HS-5 (cell line): ENCODE measurements at places on chromosomes 16 and 17.
A peak's percentile ranks its signal among the peaks of the same experiment; 100 is the strongest.

GRCh38 chr16:19907161-19907992 is 22.7 kb upstream of the GPRC5B start:
- DNase-seq = no peak

- no peak for DNase-seq
Measured at GRCh38 chr17:39899215-39899614, 19.2 kb downstream of the GSDMB start.

- no peak for DNase-seq
Measured at GRCh38 chr16:75017670-75018525, 19.1 kb downstream of the ZNRF1 start.

GRCh38 chr17:72135546-72136325 is 14.9 kb downstream of the SOX9 start:
- DNase-seq = no peak

DNA sequence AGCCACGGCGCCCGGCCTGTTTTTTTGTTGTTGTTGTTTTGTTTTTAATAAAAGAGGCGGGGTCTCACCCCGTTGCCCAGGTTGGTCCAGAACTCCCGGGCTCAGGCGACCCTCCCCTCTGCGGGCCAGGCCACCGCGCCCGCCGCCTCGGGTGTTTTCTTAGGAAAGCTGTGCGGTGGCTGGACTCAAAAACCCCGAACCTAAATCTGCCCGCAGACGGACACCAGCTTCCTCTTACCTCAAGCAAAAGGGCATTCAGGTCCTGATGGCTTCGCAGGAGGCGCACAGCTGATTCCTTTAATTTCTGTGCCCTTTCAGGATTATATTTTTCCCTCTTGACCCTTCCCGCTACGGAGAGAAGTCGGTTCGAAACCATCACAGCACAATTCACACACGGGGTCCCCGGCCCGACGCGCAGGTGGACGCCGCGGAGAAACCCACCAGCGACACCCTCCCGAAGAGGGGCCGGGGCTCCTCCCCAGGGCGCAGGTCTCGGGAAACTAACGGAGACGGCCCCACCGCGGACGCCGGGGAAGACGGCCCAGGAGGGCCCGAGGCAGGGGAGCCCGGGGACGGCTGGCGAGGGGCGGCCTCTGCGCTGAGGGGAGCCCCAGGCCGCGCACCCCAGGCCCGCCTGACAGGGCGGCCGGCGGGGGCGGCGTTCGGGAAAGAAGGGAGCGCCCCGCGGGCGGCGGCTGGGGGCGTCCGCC is 653 bp downstream of the FANCA start:
- no peak for DNase-seq

- no peak for DNase-seq
Measured at GRCh38 chr17:29176558-29177351, 3.4 kb downstream of the MYO18A start.

DNA sequence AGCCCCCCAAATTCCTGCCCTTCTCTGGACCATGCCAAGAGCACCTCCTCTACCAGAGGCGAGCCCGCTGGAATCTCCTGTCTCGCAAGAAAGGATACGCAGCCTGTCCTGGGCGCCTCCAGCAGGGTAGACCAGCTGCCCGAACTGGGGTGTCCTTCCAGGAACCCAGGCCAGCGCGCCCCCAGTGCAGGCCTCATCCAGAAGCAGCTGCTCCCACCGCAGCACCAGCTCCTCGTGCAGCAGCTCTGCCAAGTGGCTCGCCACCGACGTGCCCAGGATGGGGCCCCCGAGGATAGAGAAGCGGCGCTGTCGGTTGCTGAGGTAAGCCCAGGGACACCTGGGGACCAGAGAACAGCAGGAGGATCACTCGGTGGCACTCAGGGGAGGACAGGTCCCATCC is 4.8 kb downstream of the TAF1C start:
- no peak for DNase-seq

DNA sequence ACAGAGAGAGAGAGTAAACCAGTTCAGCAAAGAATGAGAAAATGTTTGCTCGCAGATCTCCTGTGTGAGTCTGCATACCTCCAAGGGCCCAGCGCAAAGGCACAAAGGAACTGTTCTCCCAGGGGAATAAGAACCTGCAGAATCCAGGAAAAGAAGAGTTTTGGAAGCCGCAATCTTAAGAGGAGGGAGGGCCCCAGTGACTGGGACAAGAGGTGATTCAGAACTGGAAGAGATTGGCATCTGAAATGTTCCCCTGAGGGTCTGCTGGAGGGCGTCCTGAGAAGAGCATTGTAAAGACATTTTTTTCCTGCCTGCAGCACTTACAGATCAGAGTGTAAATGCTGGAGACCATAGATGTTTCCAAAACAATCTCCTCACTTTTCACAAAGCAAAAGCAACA is 6.1 kb downstream of the ATMIN start:
- DNase-seq = no peak

DNA sequence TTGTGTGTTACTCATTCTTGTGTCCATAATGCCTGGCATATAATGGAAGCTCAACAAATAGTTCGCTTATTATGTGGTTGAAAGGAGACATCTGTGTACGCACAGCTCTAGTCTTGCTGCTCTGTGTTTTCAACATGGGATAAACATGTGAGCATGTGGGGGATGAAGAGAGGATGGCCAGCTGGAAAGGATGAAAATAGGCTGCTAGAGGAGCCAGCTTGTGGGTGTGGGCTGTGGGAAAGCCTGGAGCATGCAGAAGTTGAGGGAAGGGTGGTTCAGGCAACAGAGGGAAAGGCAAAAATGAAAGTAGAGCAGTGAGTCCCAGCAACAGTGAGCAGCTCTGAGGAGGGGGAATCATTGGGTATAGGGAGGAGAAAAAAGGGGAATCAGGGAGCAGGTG is 324.6 kb upstream of the CDH11 start:
- no peak for DNase-seq

- DNase-seq = no peak
Measured at GRCh38 chr17:66468241-66469087, 166.1 kb downstream of the PRKCA start.

- DNase-seq = peak; percentile 47
Measured at GRCh38 chr17:32253117-32253611, 12.5 kb upstream of the RHBDL3 start.

DNA sequence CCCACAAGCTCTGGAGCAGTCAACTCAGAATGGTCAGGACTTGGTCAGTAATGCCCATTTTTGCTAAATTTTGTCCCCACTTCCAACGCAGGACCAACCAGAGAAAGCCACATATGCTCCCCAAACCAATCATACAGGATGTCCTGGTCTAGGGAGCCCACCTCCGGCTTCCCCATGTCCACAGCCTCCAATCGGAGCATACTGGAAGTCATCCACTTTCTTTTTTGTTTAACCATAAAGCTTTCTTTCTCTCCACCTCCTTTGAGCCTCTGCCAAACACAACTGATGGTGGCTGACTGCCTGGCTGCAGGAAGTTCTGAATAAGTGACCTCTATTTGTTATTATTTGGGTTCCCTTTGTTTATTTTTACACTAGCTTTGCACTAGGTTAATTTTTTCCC is 549.1 kb downstream of the WWOX start:
- DNase-seq = no peak

DNA sequence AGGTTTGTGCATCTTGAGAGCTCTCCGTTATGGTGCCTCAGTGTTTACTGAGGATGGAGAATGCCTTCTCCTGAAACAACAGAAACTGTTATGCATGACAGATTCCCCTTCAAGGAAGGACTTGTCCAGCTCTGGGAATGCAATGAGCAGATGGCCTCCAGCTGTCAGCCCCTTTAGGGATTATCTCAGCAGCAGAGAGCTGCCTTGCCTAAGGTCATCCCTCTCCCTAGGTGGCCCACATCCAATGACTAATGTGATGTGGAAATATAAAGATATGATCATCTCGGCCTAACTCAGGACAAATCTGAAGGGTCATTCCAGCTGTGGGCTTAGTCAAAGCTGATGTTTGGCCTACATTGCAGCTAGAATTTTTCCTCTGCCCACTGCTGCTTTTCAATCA is 214.3 kb upstream of the N4BP1 start:
- DNase-seq = no peak
